ENCODE measurements at places on chromosomes 1 and 21.

DNA sequence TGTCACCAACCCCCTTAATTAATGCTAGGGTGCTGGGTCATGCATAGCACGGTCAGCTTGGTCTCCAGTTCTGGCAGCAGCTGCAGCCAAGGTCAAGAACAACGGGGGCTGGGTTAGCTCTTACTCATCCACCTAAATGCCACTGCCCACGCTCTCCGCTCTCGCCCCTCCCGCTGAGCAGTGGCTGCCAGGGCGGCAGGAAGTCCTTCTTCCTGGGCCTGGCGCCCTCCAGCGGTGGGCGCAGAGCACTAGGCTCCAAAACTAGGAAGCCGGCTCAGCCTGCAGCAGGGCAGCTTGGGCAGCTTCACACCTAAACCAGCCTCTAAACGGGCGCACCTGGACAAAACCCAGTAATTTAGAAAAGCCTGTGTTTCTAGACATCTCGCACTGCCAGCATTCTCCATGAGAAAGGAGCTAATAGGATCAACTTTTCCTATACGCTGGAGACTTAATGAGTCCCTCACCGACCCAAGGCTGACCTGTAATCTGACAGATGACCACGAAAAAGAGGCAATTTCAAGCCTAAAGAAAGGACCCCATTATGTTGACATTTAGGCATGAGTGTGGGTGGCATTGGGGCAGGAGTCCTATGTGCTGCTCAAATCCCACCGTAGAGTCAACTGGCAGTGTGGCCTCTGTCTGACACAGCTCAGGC, 78.4 kb upstream of the LRRN2 start:
- peak; percentile 65 for DNase-seq

- no peak for DNase-seq
Measured at GRCh38 chr1:208222376-208223126, 21.6 kb downstream of the PLXNA2 start.

GRCh38 chr1:51957618-51958017, 32.9 kb downstream of the RAB3B start:
- DNase-seq = no peak

DNA sequence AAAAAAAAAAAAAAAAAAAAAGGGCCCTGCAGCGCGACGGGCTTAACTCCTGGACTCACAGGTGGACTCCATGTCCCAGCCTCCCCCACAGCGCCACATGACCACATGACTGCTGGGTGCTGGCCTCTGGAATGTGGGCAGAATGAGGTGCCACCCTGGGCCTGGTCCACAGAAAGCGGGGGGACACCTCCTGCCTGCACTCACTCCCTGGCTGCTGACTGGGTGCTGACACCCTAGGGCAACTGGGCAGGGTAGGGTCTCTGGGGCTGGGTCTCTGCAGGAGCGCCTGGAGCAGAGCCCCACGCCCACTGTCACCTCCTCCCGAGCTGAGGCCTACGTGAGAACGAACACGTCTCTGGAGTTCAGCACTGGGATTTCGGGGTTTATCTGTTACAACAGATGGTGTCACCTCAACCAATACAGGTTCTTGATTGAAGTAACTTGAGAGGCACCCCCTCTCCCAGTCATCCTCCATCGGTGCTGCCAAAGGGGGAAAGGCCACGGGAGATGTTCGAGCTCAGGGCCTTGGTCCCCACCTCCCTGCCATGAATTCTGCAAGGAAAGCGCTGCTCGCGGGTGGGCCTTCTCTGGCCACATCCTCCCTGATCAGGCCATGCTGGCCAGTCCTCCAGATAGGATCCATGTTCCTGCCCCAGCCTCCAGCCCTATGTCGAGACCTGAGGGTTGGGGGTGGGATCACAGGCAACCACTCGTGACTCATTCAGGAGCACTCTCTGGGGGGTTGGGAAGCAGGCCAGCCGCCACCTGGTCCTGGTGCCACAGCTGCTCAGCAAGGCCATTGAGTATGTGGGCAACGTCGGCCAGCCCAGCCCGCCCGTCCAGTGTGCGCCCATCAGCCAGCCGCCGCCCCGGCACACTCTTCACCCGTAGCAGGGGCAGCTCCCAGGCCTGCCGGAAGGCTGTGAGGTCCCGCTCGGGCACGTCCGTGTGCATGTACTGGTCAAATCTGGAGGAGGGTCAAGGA, 5.4 kb downstream of the CPLANE2 start:
- no peak for DNase-seq

All from lung microvascular endothelial cell (primary cell).